Endodermal cell (in vitro differentiated cells): ENCODE measurements at places on chromosomes 6 and 20.
A peak's percentile ranks its signal among the peaks of the same experiment; 100 is the strongest.

DNA sequence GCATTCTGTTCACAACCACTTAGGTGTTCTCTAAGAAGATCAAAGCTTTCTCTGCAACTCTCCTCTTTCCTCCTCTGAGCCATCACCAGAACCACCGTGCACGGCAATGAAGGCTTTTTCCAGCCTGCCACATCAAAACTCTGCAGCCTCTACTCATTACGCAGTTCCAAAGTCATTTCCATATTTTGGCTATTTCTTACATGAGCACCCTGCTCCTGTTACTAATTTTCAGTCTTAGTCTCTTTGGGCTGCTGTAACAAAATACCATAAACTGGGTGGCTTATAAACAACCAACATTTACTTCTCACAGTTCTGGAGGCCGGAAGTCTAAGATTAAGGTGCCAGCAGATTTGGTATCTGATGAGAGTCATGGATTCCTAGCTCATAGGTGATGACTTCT is 70.4 kb upstream of the THBS2 start:
- H3K4me1 ChIP-seq: peaks cover 2% of the 10 kb centered on the region
- no peaks in the 10 kb centered on the region for H3K27me3 ChIP-seq
- H3K36me3 ChIP-seq: no peaks in the 10 kb centered on the region

GRCh38 chr6:44681761-44682160 is 294.3 kb downstream of the CDC5L start:
- no peaks in the 10 kb centered on the region for H3K36me3 ChIP-seq
- H3K27ac ChIP-seq: peak overlapping the region; percentile 34
- H3K4me1 ChIP-seq: peaks cover 5% of the 10 kb centered on the region
- DNase-seq: peak; percentile 36
- H3K27me3 ChIP-seq: no peaks in the 10 kb centered on the region
- H3K4me3 ChIP-seq: no peak overlapping the region

DNA sequence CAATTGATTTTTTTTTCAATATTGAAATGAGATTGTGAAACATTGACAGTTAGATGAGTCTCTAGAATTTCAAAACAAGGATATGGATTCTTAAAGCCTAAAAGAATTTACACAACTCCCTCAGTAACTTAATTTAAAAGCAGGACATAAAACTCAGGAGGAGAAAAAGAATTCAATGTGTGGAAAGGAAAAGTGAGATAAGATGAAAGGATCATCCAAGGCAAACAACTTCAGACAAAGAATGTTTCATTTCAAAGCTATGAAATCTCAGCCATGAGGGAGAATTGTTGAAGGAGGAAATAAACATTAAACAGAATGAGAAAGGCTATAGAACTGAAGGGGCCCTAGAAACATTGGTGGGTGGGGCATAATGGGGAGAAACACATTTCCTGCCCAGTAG is 191.7 kb upstream of the NOX3 start:
- no peak overlapping the region for H3K4me3 ChIP-seq
- no peak for DNase-seq
- H3K27ac ChIP-seq: no peak overlapping the region
- H3K4me1 ChIP-seq: no peaks in the 10 kb centered on the region
- H3K36me3 ChIP-seq: no peaks in the 10 kb centered on the region

GRCh38 chr6:27157459-27158315 is 89.8 kb upstream of the PRSS16 start:
- peak overlapping the region; percentile 88 for H3K4me3 ChIP-seq
- no peaks in the 10 kb centered on the region for H3K4me1 ChIP-seq
- H3K27me3 ChIP-seq: no peaks in the 10 kb centered on the region
- H3K36me3 ChIP-seq: no peaks in the 10 kb centered on the region
- H3K27ac ChIP-seq: no peak overlapping the region
- DNase-seq: peak; percentile 86

- no peak overlapping the region for H3K4me3 ChIP-seq
- no peak for DNase-seq
- H3K4me1 ChIP-seq: no peaks in the 10 kb centered on the region
- no peaks in the 10 kb centered on the region for H3K27me3 ChIP-seq
- no peak overlapping the region for H3K27ac ChIP-seq
Measured at GRCh38 chr6:102553214-102553613, 1159.7 kb downstream of the GRIK2 start.

DNA sequence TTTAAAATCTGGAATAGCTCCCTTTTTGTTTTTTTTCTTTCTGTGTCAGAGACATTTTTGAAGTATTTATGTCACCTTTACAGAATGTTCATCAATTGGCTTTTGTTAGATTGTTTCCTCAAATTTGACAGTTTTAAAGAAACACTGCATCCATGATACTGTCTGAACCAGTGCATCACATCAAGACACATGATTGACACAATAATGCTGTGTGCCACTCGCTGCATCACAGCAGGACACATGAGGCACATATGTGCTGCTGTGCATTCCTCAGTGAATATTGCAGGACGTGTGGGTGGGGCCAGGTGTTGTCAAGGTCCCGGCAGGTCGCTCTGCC is 37.4 kb downstream of the ERMARD start:
- no peaks in the 10 kb centered on the region for H3K36me3 ChIP-seq
- H3K4me1 ChIP-seq: peaks cover 4% of the 10 kb centered on the region
- H3K4me3 ChIP-seq: no peak overlapping the region
- H3K27ac ChIP-seq: no peak overlapping the region
- no peak for DNase-seq

DNA sequence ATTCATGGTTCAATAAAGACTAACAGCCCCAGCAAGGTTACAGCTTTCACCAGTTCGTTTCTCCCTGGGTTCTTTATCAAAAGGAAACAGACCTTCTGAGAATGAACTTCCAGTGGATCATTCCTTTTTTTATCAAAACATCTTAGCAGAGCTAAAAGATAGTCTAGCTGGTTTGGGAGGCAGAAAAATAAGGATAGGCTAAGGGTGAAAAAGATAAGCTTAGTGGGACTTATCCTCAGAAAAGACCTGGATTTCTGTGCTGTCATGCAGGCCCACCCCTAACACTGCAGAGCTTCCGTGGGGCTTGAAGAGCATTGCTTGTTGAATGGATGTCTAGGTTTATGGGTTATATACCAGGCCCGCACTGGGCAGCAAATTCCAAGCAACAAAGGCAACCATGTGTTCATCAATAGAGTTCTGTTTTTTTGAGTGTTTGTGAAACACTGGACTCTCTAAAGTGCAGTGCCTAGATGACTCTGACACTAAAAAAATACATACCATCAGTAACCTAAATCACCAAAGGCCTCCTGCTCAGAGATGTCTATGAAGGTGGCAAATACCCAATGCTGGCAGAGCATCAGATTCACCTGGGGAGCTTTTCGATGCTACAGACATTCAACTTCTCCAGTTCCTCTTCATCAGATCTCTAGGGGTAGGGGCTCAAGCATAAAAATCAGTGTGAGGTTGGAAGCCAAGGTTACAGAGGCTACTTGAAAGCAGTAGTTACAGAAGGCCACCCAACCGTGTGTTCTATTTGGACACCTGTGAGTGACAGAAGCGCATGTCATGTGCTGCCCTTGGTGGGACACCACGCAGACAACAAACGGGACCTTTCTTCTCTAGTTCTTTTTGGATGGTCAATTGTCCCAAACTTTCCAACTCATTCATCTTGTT is 53.0 kb downstream of the TNFAIP3 start:
- no peak for DNase-seq
- H3K4me1 ChIP-seq: no peaks in the 10 kb centered on the region
- no peak overlapping the region for H3K27ac ChIP-seq
- H3K27me3 ChIP-seq: no peaks in the 10 kb centered on the region
- no peaks in the 10 kb centered on the region for H3K36me3 ChIP-seq

DNA sequence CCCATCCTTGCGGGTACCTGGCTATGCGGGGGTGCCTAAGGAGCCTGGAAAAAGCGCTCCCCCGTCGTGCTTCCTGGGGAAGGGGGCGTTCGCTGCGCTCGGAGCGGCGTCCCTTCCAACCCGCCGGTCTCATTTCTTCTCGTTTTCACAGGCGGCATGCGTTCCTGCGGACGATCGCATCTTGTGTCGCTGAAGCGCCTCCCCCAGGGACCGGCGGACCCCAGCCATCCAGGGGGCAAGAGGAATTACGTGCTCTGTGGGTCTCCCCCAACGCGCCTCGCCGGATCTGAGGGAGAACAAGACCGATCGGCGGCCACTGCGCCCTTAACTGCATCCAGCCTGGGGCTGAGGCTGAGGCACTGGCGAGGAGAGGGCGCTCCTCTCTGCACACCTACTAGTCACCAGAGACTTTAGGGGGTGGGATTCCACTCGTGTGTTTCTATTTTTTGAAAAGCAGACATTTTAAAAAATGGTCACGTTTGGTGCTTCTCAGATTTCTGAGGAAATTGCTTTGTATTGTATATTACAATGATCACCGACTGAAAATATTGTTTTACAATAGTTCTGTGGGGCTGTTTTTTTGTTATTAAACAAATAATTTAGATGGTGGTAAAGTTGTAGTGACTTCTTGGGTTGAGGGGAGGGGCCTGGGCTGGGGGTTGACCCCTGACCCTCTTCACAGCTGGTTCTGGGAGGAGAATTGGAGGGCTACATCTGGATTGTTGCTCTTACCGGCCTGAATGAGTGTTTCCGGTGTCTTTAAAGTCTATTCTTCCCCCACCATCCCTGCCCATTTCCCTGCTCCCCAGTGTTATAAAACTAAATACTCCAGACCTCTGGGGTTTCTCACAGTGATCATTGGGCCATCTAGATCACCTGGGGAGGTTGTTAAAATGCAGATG is 1.1 kb downstream of the ID1 start:
- peak; percentile 68 for DNase-seq
- no peaks in the 10 kb centered on the region for H3K27me3 ChIP-seq
- no peaks in the 10 kb centered on the region for H3K36me3 ChIP-seq
- peak overlapping the region; percentile 95 for H3K4me3 ChIP-seq
- H3K27ac ChIP-seq: peak overlapping the region; percentile 88
